ENCODE measurements at places on chromosomes 6 and 20.

DNA sequence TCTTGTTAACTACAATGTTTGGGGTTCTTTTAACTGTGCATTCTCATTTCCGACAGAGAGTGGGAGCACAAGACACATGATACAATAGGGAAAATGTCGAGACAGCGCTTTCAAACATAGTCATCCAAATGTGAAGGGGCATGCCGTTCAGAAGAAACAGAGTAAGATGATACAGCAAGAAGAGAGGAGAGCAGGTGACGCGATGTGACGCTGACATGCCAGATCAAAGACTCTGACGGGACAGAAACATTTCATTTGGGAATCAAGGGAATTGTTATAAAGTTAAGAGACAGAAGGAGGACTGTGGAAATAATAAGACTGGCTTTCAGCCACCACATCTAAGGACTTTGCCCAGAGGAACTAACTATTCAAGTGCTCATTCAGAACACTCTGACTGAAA lies 117.4 kb downstream of the FAXC start:
- no peak for DNase-seq

- DNase-seq: no peak
Measured at GRCh38 chr6:157763129-157763903, 59.7 kb upstream of the SNX9 start.

- DNase-seq: no peak
Measured at GRCh38 chr20:31930779-31931178, 21.1 kb downstream of the PDRG1 start.

- peak; percentile 77 for DNase-seq
Measured at GRCh38 chr20:53899351-53900167, 170.8 kb downstream of the BCAS1 start.

DNA sequence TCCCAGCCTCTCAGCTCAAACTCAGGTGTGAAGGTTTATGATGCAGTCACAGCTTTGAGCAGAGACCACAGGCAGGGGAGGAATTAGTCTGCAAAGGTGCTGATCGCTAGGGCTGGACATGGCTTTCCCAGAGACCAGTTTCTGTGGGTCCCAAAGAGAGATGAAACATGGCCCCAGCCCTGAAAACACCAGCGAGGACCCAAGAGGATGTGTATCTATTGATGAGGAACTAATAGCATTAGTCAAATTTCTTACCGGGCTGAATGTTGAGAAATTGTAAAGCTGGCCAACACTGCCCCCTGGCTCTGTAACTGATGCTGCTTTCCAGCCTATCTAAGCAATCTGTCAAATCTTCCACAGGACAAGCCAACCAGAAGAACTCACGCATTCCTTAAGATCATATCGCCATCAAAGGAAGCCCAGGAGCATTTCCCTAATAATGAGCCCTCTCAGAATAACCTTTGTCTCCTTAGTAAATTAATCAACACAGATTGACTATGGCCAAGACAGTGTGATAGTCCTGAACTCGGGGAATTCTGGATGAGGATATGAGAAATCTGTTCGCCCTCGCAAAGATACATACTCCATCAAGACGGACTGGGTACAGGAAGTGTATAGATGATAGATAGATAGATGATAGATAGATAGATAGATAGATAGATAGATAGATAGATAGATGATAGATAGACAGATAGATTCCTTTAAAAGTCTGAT lies 7.8 kb upstream of the ACSS1 start:
- DNase-seq: no peak

DNA sequence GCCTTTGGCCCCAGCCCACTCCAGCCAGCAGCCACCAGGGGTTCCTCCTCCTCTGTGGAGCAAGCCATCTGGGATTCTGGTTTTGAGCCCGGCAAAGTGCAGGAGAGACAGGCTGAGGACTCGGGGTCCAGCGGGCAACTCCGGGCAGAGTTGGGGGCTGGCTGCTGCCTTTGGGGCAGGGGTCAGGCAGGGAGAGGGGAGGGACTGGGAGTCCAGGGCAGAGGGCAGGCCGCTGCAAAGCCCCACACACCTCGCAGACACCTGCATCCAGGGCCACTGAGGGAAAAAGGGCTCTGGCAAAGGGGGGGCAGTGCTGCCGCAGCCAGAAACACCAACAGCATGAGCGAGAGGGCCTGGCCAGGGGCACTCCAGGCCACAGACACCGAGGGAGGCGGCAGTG lies 8.8 kb downstream of the BIRC7 start:
- DNase-seq: no peak

GRCh38 chr6:71468841-71469700 lies 180.5 kb downstream of the OGFRL1 start:
- DNase-seq: peak; percentile 82

DNA sequence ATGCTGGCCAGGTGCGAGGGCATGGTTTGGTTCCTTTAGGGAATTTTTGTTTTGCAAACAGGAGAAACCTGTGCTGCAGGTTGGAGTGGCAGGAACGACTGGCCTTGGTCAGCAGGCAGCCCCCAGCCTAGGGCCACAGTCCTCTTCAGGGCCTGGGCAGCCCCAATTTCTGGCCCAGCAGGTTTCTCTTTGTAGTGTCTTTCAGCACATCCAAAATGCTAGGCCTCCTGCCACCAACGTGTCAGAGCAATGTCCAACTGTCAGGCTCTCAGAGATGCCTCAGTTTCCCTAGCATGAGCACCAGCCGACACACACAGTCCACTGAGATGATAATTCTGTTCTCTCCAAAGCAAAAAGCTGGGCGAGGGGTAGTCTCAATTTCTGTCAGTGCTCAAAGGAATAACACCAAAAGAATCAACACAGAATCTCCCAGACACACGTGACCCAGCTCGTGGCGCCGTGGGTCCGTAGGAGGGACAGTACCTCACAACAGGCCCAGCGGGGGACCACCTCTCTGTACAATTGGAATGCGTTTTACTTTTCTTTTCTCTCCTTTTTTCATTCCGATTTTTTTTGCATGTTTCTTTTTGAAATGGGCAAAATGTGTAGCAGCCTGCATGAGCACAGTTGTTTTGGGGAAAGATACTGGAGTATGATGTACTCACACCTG lies 125.9 kb downstream of the TAF4 start:
- DNase-seq: no peak

GRCh38 chr6:106617302-106617701 lies 12.0 kb downstream of the RTN4IP1 start:
- no peak for DNase-seq

- DNase-seq: peak; percentile 39
Measured at GRCh38 chr6:161417717-161418462, 144.0 kb upstream of the AGPAT4 start.

DNA sequence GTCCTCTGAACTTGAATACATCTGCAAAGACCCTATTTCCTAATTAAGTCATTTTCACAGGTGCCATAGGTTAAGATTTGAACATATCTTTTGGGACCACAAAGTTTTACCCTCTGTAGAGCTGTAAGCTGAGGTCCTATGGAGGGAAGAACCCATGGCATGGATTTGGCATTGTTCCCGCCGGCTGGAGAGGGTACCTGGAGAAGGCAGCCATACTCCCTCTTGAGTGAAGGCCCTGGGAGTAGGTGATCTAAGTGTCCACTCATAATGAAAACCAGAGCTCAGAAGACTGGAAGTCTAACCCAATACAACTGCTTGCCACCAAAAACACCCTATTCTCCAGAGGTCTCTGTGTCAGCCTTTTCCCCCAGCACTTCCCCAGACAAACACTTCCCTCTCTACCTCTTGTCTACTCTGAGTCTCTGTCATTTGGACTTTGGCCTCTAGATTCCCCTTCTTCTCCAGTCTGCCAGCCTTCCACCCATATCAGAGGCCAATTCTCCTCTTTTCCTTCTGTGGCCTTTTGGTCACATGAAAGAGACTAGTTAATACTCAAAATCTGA lies 363.9 kb downstream of the MAFB start:
- DNase-seq: no peak

DNA sequence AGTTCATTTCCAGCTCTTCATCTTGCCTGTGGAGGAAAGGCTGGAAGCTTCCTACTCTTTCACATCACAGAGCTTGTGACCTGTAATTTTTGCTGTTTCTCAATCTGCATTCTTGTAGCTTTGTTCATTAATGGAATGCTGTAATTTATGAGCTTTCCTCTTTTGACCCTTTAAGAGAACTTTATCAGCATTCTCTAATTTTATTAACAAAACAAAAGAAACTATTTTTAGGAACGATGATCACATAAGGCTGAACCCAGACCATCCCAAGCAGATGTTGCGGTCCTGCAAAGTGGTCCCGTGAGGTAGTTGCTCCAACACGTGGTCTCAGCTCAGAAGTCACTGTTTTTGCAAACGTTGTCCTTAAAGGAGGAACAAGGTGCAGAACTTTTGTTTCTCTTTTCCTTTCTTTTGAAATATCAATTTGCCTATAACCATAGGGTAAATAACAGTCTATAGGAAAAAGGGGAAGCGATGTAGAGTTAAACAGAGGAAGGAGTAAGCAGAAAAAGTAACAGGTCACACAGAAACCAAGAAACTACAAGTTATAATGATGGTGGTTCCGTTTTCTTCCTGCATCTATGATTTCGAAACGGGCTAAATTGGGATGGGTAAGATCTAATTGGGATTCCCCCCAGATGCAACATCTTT lies 121.3 kb upstream of the PHACTR1 start:
- DNase-seq: no peak

GRCh38 chr20:36030149-36030548 lies 61.8 kb downstream of the CNBD2 start:
- no peak for DNase-seq

GRCh38 chr6:141965016-141965545 lies 167.6 kb upstream of the GJE1 start:
- no peak for DNase-seq

DNA sequence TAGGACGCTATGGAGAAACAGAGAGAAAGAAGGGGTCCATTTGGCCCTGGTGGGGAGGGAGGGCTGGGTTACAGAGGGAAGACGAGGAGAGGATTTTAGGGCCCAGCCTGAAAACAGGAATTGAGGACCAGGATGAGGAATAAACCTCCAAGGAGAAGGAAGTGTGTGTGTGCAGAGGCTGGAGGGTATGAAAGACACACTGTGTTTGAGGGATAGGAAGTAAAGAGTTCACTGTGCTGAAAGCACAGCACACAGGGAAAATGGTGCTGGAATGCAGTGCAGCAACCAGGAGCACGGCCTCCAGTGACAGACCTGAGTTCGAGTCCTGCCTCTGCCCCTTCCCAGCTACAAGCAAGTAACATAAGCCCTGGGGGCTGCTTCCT lies 7.8 kb downstream of the MBOAT1 start:
- DNase-seq: no peak

DNA sequence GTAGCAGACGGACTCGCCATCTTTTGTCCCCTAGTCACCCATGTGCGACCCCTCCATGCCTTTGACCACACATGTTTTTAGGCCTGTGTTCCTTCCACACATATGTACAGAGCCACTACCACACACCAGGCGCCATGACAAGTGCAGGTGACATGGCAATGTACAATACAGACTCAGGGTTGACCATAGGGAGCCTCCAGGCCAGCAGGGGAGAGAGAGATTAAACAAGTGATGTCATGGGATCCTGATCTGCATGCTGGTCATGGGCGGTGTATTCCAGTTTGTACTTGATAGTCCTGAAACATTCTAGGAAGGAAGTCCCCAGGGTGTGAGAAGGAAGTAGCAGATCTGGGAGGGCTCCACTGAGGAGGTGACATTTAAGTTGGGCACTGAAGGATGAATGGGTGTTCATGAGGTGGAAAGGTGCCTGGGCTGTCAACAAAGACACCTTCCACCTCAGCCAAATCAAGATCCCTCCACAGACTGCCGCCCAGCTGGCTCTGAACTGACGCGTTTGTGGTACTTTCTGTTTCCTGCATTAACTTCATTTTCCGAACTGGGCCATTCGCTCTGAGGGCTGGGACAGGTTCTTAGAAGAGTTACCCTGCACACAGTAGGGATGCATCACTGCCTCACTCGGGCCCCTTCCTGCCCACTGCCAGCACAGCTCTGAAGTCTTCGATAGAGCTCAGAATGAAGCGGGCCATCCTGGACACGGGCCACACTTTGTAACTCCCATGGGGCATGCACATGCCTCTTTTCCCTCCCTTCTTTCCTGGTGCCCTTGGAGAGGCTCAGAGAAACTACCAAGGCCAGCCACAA lies 94.0 kb downstream of the NOL4L start:
- no peak for DNase-seq

DNA sequence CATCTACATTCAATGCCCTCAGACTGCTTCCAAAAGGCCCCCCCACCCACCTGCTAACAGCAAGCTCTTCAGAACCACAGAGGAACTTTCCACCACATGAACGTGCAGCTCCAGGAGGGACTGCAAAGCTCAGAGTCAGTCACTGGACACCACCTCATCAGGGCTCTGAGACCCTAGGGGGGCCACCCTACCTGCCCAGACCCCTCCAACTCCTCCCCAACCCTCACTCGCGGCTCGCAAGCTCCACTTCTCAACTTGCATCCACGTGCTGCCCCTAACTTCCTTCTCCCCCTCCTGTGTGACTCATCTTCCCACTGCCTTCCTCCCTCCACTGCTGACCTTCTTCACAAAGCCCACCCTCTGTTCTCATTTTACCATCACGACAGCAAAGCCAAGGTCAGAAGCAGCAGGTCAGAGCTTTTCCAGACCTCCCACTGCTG lies 6.5 kb downstream of the MBOAT1 start:
- DNase-seq: no peak

DNA sequence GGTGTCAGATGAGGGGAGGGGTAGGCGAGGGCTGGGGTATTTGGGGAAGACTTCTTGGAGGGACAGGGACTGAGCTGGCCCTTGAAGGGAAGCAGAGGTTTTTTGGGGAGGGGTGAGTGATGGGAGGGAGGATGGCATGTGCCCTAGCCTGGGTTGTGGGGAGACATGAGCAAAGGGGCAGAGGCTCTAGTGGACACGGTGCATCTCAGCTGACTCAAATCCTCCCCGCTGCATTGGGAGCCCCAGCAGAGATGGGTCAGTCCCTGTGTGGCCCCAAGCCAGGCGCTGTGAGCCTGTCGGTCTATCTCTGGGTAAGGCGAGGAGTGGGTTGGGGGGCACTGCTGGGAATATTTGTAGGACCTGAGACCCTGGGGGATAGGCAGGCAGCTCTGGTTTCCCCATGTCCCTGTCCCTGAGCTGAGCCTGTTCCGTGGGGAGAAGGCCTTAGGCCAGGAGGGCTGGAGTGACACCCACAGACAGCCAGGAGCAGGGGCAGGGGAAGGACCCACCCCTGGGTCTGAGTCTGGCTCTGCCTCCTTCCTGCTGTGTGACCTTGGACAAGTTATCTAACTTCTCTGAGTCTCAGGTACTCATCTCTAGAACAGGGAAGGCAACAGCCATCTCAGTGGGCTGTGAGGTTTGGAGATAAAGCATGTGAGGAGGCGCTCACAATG lies 36.0 kb downstream of the SPDEF start:
- no peak for DNase-seq

- DNase-seq: no peak
Measured at GRCh38 chr6:121436960-121437850, 1.8 kb downstream of the GJA1 start.

Data from GM04504 (cell line).